Uterus (tissue), 4 donors: ENCODE measurements at places on chromosomes 7 and 10.

GRCh38 chr7:12569673-12570072, 847 bp upstream of the SCIN start:
- no peak for DNase-seq

DNA sequence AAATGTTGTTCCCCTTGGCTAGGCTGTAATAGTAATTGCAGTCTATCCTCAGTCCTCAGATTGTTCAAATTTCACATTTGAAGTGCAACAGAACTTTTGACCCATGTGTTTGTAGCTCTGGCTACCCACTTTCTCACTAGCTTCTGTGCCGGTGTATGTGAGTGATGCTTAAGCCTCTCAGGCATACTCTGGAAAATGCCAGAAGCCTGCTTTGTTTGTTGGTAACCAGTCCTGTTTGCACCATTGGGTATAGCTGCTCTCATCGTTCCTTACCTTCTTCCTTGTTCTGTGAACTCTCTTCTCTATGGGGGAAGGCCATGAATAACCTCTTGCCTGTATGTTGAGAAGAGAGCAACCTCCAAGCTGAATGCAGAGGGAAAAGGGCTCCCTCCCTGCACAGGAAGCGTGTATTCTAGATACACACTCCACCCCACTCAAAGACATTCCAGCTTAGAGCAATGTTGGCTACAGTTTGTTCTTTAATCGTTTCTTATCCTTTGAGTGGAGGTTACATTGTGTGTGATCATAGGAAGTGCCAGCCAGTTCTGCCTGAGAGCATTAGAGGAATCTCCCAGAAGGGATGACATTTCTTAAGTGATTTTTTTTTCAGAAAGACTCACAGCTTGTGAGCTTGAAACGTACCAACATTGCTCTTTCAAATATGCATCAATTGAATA, 40.5 kb downstream of the C1QL3 start:
- no peak for DNase-seq

GRCh38 chr10:119713744-119714483, 11.9 kb upstream of the INPP5F start:
- no peak for DNase-seq

DNA sequence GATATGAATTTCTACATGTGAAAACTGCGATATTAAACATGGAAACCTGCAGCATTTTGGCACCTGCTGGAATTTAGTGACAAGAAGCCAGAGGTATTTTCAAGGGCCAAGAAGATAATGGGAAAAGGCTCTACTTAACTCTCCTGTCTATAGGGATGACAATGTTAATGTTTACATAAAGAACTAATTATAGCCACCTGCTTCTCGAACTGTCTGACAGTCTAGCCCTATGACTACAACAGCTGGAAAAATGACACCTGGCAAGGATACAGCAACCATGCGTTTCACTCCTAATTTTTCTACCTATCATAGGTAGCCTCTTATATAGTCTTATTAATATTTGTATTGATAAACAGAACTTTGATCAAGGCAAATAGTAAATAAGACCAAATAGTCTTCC, 49.6 kb downstream of the MAGI2 start:
- no peak for DNase-seq

GRCh38 chr10:5404208-5405041, at the start of gene TUBAL3:
TUBAL3 (minus strand) TSS chr10:5404828; CDS start chr10:5404792, 36 bp downstream.
- no peak for DNase-seq

- no peak for DNase-seq
Observed at GRCh38 chr7:23212841-23213240, 31.0 kb downstream of the NUP42 start.

DNA sequence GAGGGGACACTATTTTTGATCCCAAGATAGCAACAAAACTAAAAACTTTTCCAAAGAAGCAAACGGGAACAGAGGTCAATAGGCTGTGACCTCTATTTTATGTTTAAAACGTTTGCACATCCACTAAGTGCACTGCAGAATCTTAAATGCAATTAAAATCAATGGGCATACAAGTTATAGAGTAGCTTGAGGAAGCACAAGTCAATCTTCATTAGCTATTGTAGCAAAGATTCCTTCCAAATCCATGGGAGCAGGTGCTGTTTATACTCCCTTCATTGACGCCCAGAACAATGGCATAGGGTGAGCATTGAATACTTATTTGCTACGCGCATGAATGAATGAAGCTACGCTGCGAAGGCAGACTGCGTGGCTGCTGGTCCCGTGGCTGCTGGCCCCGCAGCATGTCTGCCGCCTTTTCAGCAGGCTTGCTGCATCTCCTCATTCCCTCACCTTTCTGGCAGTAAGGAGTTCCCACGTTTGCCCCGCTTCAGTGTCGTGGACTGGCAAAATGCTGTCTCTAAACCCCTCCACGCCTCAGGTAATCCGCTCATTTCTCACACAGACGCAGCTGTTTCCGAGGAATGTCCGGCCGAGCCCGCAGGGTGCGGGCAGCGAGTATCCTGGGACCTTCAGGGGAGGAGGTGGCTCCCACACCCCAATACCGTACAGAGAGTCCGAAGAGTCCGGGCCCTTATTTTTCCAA, 754 bp upstream of the PHYHIPL start:
- DNase-seq = no peak

DNA sequence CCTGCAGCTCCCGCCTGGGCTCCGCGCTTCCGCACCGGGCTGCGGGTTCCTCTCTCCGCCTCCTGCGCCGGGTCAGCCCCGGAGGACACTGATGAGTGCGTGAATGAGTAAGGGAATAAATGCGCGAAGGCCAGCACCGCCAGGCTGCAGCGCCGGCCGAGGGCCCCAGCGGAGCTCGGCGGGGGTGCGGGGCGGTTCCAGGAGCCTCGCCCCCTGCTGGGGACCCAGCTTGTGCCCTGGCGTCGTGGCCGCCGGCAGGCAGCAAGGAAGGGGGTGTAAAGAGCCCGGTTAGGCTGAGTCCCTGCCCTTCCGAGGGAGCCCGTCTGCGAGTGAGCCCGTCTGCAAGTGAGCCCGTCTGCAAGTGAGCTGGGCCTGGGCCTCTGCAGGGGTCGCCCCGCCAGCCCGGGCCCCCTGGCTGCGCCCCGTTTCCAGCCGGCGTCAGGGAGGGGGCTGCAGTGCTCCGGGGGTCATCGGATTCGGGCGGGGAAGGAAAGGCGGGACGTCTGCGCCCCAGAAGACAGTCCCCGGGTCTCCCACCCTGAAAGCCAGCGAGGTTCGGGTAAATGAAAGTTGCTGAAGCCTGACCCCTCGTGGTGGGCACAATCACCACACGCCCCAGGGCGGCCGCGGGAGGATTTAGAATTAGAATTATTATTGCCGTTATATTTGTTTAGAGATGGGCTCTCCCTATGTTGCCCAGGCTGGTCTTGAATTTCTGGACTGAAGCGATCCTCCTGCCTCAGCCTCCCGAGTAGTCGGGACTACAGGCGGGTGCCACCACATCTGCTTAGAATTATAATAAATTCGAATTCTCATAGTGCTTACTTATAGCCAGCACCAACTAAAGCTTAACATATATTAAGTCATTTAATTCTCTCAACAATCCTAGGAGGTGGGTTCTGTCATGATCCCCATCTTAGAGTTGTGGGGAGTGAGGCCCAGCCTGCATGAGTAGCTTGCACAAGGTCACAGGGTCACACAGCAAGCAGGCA, 8.6 kb upstream of the CRYGN start:
- peak; percentile 78 for DNase-seq

DNA sequence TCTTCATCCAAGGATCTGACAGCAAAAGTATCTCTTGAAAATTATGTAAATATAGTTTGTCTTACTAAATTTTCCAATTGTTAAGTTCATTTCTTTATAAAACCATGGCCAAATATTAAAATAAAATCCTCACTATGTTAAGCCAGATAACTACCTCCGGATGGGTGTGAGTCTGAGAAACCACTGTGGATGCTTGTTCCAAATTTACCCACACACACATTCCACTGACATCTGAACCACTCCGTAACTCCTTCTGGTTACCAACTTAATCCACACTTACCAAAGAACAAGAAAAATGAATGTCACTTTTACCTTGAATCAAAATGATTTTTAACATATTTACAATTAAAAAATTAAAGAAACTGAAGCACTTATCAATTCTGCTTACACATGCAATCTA, 19.7 kb downstream of the CYTH3 start:
- DNase-seq = no peak

- no peak for DNase-seq
Observed at GRCh38 chr7:138887085-138887710, 89.2 kb upstream of the ATP6V0A4 start.

DNA sequence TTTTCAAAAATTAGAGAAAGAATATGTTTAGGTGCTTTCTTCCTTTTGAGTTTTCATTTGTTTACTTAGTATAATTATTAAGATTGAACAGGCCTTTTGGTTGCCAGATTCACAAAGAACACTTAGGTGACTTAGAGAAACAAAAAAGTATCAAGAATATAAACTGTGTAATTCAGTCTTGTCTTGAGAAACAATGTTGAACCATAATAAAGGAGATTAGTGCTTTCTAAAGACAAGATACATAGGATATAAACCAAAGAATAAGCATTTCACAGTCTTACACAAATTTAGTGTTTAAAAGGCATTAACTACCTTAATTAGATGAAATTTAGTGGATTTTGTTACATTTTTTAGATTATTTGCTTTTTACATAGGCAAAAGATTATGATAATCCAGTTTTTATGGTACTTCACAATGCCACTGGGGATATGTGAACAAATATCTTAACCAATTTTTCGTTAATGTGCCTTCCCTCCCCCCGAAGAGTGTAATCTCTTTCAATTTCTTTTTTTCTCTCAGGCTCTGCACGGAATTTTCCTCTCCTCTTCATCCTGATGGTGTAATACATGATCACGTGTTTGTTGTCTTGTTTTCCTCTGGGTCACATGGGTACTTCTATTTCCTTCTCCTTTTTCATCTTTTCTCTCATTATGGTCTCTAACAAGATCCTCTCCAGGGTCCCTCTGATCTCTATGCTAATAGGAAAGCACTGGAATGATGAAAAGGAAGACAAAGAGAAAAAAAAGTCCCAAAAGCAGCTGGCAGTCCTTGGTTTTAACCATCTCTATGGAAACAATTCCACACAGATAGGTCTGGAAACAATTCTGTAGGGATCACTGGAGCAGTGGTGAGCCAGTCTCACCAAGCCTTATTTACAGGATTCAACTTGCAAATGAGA, 3.7 kb upstream of the HNRNPH3 start:
- no peak for DNase-seq

- no peak for DNase-seq
Observed at GRCh38 chr7:120997882-120998474, 9.5 kb downstream of the CPED1 start.

DNA sequence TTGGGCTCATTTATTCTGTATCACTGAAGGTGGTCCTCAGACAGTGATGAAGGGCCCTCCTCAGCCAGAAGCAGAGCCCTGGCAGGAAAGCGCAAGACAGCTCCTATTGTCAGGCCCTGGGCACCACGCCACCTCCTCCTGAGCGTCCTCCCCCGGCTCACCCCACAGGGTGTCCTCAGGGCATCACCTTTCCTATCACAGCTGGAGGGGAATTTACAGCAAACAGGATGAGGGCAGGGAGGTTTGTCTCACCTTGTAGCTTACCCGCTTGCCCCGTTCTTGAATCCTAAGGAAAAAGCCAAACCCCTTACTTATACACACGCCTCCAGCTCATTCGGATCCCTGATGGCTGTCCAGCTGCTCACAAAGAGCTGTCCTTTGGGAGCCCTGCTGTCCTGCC, 50.2 kb upstream of the LANCL2 start:
- DNase-seq = no peak

DNA sequence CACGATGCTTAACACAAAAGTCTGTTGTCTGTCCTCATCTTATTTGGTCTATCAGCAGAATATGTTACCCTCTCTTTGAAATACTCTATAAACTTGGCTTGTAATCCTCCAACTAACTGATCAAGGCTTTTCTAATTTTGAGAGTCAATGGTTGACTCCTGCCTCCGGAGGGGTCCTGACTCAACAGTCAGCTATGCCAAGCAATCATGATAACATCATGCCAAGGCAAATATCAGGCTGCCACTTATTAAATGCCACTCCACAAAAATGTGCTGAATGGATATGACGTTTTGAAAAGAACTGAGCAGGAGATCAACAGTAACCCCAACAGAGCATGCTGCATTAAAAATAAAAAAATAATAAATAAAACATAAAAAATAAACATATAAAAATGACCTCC, 116.1 kb downstream of the PARD3 start:
- DNase-seq = no peak

DNA sequence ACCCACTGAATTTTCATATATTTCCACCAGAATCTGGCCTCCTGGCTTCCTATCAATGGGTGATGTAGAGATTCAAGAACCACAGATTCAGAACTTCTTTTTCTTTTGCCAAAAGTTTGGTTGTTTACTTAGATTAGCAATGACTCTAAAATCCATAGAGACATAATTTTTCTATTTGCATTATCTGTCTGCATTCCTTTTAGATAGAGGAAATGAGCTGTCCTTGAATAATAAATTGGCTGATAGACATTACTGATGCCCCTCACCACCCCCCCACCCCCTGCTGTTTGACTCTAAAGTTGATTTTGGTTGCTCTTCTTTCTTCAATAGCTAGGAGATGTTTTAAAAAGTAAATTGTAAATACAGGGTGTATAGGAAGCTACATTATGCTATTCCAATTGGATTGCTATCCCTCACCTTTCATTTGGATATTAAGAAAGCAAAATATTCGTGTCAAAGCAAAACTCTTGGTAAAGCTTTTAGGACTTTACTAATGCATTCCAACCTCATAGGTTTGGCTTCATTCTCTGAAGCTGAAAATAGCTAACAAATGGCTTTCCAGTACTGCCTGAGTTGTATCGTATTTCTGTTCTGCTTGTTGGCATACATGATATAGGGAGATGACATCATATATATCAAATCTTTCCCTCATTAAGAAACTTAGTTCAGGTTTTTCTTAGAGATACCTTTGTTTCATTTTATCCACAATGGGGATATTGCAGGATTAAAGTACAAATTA, 606.0 kb downstream of the ARL4A start:
- no peak for DNase-seq

GRCh38 chr10:132134241-132135052, 52.3 kb upstream of the DPYSL4 start:
- no peak for DNase-seq

DNA sequence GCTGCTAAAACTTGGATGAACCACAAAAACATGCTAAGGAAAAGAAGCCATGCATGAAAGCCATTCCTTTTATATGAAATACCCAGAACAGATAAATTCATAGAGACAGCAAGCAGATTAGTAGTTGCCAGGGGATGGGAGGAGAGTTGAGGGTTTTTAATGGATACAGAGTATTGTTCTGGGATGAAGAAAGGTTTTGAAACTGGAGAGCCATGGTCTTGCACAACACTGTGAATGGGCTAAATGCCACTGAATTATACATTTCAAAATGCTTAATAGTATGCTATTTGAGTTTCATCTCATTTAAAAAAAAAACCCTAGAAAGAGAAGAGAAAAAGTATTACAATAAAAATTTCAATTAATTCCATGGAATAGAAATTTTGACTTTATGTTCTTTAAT, 154.3 kb downstream of the GNAT3 start:
- DNase-seq = no peak

GRCh38 chr10:17113889-17114540, 15.6 kb downstream of the CUBN start:
- peak; percentile 56 for DNase-seq

- DNase-seq = no peak
Observed at GRCh38 chr10:5511231-5511884, 12.0 kb upstream of the CALML5 start.
